AG20443 (cell line): ENCODE measurements at places on chromosomes 7 and 10.
A peak's percentile ranks its signal among the peaks of the same experiment; 100 is the strongest.

DNA sequence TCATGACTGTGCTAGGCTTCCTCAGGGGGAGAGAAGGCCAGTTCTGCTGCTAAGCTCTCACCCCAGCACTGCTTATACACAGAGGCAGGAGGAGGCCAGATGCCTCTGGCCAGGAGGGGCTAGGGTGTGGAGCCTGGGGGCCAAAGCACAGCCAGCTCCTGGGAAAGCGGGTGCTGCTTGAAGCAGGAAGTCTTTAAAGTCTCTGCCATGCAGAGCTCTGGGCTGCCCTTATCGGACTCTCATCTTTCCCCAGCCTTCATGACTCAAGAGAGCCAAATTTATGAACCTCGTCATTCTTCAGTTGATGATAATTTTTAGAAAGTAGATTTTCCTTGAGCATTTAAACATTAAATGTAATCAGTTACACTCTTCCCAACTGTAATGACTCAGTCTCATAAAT lies 11.2 kb upstream of the TSPAN14 start:
- no peak for DNase-seq

GRCh38 chr10:59508956-59509355 lies 146.6 kb upstream of the FAM13C start:
- no peak for DNase-seq

GRCh38 chr7:47535035-47535703 lies 46.7 kb downstream of the TNS3 start:
- no peak for DNase-seq

GRCh38 chr7:80063834-80064233 lies 70.8 kb upstream of the GNAI1 start:
- no peak for DNase-seq

- DNase-seq, result no peak
Observed at GRCh38 chr7:112298543-112299100, 92.1 kb downstream of the ZNF277 start.

DNA sequence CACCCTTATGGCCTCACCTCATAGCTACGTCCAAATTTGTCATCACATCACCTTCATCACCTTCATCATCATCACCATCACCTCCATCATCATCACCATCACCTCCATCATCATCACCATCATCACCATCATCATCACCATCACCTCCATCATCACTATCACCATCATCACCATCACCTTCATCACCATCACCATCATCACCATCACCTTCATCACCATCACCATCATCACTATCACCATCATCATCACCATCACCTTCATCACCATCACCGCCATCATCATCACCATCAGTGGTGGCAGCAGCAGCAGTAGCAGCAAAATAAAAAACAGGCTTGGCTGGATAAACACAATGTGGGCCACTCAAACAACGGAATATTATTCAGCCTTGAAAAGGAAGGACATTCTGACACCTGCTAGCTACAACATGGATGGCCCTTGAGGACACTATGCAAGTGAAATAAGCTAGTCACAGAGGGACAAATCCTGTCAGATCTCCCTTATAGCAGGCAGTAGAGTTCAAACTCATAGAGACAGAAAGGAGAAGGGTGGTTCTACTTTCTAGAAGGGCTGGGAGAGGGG lies 47.7 kb upstream of the PDGFA start:
- no peak for DNase-seq

DNA sequence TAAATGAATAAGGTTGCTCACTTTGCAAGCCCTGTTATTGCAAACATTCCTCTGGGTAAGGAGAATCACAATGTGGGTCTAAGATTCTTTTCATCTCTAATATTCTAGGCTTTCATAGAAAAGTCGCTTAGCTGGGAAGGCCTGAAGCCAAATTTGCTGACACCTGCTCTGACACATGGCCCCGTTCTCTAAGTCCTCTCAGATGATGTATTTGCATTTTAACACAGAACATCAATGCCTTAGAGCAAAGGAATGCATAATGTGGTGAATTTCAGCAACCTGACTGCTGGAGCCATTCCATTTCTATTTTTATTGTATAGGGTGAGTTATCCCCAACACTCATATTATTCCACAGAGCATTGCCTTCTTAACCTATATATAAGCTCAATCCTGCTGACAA lies 682.1 kb upstream of the NRP1 start:
- no peak for DNase-seq

- DNase-seq, result peak; percentile 57
Observed at GRCh38 chr10:48253970-48254657, 20.4 kb downstream of the FRMPD2 start.

DNA sequence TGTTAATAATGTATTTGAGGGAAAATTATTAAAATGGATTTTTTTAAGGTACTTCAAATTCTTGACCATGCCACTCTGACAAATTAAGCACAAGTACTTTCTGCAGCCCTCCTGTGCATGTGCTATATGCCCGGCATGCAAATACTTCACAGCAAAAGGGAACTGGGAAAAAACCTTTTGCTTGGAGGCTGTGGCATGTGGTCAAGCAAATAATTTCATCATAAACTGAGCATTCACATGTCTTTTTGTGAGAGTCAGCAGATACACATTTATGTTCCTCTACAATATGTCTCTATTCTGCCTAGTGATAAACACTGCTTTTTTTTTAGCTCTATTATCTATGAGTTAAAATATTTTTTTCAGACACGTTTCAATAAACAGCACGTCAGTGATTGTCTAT lies 53.7 kb upstream of the SEMA3A start:
- no peak for DNase-seq

DNA sequence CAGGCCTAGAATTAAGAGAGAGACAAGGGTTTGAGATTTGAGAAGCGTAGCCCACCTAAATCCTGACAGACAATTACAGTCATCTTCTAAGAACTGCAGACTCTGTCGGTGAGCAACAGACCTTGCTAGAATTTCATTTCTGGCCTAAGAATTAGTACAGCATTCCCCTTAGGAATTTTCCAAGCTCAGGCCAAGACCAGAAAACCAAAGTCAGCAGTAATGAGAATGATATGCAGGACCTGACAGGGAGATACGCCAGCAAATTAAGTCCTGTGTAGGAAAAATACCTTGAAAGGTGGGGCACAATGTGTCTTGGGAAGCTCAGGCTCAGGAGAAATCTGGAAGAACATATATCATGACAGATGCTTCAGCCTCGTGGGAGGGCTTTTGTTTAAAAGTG lies 52.7 kb upstream of the HERPUD2 start:
- no peak for DNase-seq

GRCh38 chr10:130862122-130862521 lies 449.4 kb downstream of the TCERG1L start:
- DNase-seq, result no peak

GRCh38 chr7:132501956-132502355 lies 74.3 kb downstream of the PLXNA4 start:
- DNase-seq, result no peak

- no peak for DNase-seq
Observed at GRCh38 chr7:116731445-116732335, 59.7 kb downstream of the MET start.

DNA sequence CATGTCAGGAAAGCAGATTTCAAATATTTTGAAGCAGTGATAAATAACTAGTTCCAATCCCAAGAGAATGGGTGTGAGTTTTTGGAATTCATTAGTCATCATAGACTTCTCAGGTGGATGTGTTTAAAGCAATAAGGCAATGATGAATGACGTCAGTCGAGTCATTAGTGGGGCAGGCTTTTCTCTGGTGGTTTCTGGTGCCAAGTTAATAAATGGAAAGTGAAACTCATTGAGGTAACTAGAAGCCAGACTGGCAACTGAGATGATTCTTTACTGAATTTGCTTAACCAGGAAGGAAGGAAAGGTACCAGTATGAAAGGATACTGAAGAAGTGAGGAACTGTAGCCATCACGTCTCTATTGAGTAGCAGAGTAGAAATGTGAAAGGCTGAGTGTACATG lies 311.0 kb downstream of the GPAM start:
- DNase-seq, result no peak

- no peak for DNase-seq
Observed at GRCh38 chr7:81330108-81330507, 411.3 kb upstream of the SEMA3C start.

DNA sequence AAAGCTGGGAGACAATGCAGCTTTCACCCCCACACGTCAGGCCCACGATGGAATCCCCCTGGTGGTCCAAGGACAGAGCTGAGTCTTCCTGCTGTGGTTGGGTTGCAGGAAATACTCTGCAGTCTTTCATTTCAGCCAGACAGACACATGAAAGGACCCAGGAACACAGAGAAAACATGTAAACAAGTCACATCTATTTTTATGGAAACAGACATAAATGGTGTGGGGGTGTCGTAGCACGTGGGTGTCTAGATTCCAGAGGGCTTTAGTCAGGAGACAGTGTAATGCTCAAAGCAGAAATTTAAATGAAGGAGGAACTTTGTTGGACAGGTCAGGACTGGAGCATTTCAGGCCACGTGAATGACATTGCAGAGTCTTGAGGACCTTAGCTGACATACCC lies 444.6 kb downstream of the SUGCT start:
- no peak for DNase-seq

DNA sequence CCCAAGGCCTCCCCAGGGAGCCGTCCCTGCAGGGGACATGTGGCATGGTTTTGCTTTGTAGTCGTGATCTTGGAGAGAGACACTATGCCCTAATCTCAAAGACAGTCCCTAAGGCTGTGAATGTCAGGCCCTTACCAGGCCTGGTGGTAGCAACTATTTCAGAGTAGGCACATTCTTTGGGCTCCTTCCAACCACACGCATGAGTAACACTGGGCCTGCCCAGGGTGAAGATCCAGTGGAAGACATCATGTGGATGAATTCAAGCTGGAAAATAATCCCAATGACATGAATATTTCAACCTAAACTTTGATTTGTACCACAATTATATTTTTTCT lies 39.5 kb upstream of the INSIG1 start:
- DNase-seq, result peak; percentile 88

DNA sequence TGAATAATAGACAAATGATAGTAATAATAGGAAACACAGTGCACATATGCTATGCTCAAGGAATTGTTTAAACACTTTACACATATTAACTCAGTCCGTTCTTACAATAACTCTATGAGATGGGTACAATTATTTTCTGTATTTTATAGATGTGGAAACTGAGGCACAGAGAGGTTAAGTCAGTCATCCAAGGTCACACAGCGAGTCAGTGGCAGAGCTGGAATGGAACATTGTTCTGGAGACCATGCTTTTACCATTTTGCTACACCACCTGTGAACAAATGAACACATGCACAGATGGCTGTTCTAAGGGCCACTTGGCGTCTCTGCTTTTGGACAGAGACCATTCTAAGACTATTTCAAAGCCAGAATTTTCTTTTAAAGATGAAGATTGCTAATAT lies 26.9 kb upstream of the MTPN start:
- no peak for DNase-seq

- DNase-seq, result no peak
Observed at GRCh38 chr10:35463105-35463867, 127.0 kb downstream of the CCNY start.

DNA sequence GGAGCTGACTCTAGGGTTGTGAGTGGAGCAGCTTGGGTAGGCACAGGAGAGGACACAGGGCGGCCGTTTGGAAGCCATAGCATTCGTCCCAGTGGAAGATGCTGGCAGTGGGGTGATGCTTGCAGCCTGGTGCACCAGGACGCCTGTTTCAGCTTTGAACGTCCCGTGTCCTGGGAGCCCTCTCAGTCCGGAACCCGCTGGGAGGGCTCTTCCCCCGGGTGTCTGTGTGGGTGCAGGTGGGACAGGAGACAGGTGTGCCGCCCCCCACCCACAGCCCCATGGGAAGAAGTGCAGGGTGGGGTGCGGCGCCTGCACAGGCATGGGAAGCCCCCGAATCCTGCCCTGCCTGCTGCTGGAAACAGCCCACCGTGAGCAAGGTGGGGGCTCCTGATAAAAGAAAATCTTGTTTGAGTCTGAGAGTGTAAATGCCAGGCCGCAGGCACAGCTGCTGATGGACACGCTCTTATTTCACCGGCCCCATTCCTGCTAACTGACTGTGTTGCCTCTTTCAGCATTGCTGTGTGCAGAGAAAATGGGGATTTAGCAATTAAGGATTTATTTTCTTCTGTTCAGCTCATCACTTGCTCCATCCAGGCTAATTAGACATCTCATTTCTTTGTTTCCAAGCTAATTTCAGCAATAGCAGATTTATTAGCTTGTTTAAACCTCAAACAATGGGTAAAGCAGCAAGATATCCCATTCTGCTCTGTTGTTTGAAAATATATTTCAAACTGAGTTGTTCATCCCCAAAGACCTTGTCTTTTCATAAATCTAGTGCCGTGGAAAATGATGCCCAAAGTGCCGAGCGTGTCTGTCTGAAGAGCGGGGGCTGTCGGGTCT lies 54.9 kb upstream of the DPYSL4 start:
- no peak for DNase-seq

GRCh38 chr10:37125191-37125732 lies at the start of gene ANKRD30A:
Gene ANKRD30A (plus strand): TSS chr10:37125598. CDS start chr10:37125788, 190 bp downstream.
- DNase-seq, result no peak

DNA sequence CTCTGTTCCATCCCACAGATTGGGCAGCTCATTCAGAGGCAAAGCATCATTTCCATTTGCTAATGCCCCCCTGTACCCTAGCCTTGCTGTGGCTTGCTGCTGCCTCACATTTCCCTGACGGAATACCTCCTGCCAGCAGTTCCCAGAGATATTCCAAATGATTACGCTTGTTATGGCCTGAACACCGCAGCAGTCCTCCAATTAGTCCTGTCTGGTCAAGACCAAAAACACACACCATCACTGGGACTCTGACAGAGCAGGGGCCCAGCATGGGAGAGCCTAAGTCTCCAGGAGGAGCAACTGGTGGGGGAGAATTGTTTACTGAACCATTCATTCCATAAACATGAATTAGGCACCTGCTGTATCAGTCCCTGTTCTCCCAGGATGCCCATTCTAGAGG lies 6.1 kb downstream of the OGDHL start:
- DNase-seq, result peak; percentile 6

- DNase-seq, result no peak
Observed at GRCh38 chr7:13508586-13508985, 480.9 kb downstream of the ETV1 start.

DNA sequence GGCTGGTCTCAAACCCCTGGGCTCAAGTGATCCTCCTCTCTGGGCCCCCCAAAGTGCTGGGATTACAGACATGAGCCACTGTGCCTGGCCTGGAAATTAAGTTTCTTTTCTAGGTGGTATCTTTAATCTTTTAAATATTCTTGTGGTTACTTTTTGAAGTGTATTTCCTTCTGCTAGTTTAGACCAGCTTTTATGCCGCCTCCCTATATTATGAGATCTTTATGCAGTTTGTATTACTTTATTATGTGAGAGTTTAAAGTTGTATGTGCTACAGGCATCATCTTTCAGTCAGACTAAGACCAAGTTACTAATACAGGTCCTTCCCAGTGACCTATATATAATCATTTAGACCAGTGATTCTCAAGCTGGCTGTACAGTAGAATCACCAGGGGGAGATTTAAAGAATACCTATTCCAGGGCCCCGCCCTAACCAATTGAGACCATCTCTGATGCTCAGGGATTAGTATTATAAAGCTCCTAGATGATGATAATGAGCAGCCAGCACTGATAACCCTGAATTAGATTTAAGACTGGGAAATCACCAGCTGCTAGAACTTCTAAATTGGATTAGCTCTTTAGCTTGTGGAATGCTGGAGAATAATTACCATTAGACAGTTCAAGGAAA lies 11.3 kb downstream of the INPP5F start:
- DNase-seq, result no peak
